ENCODE measurements at places on chromosomes 13 and 19.

- H3K27ac ChIP-seq = no peak overlapping the region
- peaks cover 3% of the 10 kb centered on the region for H3K4me1 ChIP-seq
- no peak overlapping the region for H3K4me3 ChIP-seq
- peaks cover 3% of the 10 kb centered on the region for H3K36me3 ChIP-seq
- DNase-seq = no peak
Measured at GRCh38 chr19:903266-903797, 9.7 kb downstream of the R3HDM4 start.

GRCh38 chr19:17339088-17339741 is 1.9 kb downstream of the GTPBP3 start:
- no peak for DNase-seq
- peak overlapping the region; percentile 98 for H3K4me3 ChIP-seq
- H3K36me3 ChIP-seq = no peaks in the 10 kb centered on the region
- H3K4me1 ChIP-seq = peaks cover 16% of the 10 kb centered on the region

DNA sequence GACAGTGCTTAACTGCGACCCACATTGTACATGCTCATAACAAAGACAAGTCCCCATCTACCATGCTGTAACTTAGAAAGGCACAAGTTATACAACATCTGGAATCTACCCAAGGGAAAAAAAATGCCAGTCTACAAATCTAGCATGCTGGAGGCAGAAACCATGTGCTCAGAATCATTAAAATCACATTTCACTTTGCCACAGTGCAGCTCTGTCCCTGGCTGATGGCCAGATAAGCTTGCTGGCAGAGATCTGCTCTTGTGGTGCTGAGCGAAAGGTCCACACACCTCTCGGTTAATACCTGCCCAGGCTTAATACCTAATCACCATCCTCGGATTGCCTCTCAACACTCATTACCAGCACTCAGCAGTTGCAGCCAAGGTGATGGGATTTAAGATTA is 74.1 kb upstream of the UQCRFS1 start:
- no peak overlapping the region for H3K27ac ChIP-seq
- DNase-seq = no peak
- peaks cover 63% of the 10 kb centered on the region for H3K27me3 ChIP-seq
- no peaks in the 10 kb centered on the region for H3K36me3 ChIP-seq
- no peak overlapping the region for H3K4me3 ChIP-seq

DNA sequence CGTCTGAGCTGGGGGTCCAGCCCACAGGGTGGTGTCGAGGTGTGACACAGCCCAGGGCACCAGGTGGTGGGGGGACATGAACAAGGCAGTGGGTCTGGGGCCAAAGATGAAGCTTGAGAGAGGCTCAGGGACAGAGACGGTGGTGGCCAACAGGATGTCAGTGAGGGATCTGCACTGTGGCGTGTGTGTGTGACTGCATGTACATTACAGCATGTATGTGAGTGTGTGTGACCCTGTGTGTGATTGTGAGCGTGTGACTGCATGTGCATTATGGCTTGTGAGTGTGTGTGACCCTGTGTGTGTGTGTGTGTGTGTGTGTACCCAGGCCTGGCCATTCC is 1.6 kb downstream of the ADAMTS10 start:
- H3K4me1 ChIP-seq = peaks cover 32% of the 10 kb centered on the region
- DNase-seq = no peak
- H3K27ac ChIP-seq = peak overlapping the region; percentile 76
- H3K27me3 ChIP-seq = no peaks in the 10 kb centered on the region
- peak overlapping the region; percentile 94 for H3K4me3 ChIP-seq

- peak overlapping the region; percentile 74 for H3K27ac ChIP-seq
- H3K27me3 ChIP-seq = peaks cover 2% of the 10 kb centered on the region
- no peak overlapping the region for H3K4me3 ChIP-seq
- peak; percentile 35 for DNase-seq
Measured at GRCh38 chr19:51156710-51157109, 14.6 kb downstream of the SIGLEC7 start.

DNA sequence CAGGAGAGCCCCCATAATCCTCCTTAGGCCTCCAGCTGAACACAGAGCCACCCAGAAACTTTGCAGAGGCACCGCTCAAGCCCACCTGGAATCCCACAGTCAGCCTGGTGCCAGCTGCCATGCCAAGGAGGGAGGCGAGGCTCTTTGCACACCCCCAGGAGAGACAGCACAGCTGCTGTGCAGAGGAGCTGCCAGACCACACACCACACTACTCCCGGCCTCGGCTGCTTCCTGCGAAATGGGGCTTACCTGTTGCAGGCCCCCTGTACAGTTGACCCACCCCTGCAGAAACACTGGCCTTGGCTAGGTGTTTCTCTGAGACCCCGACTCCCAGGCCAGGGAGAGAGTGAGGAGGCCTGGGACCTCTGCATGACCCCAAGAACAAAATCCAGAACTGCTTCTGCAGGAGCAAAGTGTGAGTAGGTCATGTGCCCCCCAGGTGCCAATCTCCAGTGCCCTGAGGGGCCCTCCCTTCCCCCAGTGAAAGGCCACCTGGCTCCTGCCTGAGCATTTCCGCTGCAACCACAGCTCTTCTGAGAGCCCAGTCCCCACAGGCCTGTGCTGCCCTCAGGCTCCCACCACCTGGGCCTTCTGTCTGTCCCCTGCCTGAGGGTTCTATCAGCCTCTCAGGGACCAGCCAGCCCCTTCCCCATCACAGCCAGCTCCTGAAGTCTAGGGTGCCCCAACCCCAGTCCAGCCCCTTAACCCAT is 580.4 kb downstream of the UQCRFS1 start:
- no peak overlapping the region for H3K27ac ChIP-seq
- DNase-seq = no peak

- no peak overlapping the region for H3K27ac ChIP-seq
- no peak overlapping the region for H3K4me3 ChIP-seq
- H3K36me3 ChIP-seq = peaks cover 31% of the 10 kb centered on the region
- peaks cover 17% of the 10 kb centered on the region for H3K4me1 ChIP-seq
- no peak for DNase-seq
- no peaks in the 10 kb centered on the region for H3K27me3 ChIP-seq
Measured at GRCh38 chr19:49782515-49782914, 15.7 kb downstream of the AP2A1 start.

GRCh38 chr19:40367577-40368434 is 19.3 kb downstream of the PLD3 start:
- peaks cover 21% of the 10 kb centered on the region for H3K4me1 ChIP-seq
- no peak overlapping the region for H3K27ac ChIP-seq
- DNase-seq = no peak
- no peak overlapping the region for H3K4me3 ChIP-seq

DNA sequence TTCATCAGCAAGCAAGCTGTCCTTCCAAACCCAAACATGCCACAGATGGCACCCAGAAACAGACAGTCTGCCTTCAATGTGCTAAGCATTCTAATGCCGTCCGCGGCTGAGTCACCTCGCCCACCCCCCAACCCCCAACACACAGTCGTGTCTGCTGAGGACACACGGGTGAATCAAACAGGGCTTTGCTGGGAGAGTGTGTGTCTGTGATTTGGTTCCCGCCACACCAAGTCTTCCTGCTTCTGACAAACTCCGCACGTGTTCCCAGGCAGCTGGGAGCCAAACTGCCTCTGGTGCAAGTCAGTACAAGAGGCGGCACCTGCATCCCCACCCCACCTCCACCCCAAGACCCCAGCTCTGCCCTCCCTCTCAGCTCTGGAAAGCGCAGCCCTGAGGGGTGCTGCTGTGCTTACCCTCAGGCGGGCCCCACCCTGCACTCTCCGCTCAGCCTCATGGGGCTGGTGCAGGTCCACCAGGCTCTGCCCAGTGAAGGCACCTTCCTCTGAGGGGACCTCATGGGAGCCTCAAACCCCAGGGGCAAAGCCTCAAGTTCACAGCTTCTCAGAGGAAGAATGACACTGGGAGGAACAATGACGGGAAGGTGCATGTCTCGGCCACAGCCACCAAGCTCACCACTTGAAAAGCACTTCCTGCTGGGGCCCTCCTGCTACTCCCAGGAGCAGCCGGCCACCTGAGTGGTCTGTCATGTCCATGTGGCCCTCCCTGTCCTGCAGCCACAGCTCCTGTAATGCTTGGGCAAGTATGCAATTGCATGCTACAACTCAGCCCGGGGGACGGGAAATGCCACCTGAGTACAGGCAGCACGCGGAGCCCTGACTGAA is 15.0 kb upstream of the SLC35E1 start:
- peak overlapping the region; percentile 84 for H3K27ac ChIP-seq
- DNase-seq = no peak
- H3K4me1 ChIP-seq = peaks cover 48% of the 10 kb centered on the region
- no peaks in the 10 kb centered on the region for H3K36me3 ChIP-seq

- no peak overlapping the region for H3K27ac ChIP-seq
- H3K36me3 ChIP-seq = peaks cover 8% of the 10 kb centered on the region
- peaks cover 6% of the 10 kb centered on the region for H3K27me3 ChIP-seq
- peaks cover 3% of the 10 kb centered on the region for H3K4me1 ChIP-seq
- no peak overlapping the region for H3K4me3 ChIP-seq
Measured at GRCh38 chr13:109974354-109974753, 188.0 kb upstream of the IRS2 start.

DNA sequence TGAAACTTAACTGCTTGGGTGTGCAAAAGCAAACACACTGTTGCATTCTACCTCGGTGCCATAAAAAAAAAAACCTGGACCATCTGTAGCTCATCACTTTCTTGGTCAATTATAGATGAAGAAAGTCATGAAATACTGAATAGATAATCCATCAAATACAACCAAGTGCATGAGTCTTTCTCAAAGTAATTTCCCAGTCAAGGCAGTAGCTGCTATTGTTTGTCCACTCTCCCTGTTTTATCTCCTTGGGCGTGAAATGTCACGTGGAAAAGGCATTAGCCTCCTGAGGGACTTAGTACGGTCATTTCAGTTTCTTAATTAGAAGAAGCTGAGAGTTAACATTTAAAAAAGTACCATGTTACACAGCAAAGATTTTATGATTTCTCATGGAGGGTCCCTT is 1697.9 kb downstream of the PCDH9 start:
- H3K4me3 ChIP-seq = no peak overlapping the region
- H3K36me3 ChIP-seq = no peaks in the 10 kb centered on the region
- peaks cover 36% of the 10 kb centered on the region for H3K4me1 ChIP-seq
- H3K27me3 ChIP-seq = no peaks in the 10 kb centered on the region
- DNase-seq = no peak

DNA sequence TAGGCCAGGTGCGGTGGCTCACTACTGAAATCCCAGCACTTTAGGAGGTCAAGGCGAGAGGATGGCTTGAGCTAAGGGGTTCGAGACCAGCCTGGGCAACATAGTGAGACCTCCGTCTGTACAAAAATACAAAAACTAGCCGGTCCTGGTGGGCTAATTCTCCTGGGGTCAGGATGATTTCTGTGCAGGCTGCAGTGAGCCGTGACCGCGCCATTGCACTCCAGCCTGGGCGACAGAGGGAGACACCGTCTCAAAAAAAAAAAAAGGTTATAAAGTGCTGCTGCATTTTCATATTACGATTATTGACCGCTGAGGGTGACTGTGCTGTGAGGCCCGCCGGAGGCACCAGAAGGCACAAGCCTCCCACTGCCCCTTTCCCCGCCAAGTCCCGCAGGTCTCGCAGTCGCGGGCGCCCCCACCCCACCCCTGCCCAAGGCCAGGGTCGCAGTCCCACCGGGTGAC is 477 bp upstream of the PLEKHF1 start:
- DNase-seq = no peak
- H3K36me3 ChIP-seq = no peaks in the 10 kb centered on the region
- peaks cover 45% of the 10 kb centered on the region for H3K4me1 ChIP-seq
- no peak overlapping the region for H3K27ac ChIP-seq
- H3K27me3 ChIP-seq = peaks cover 25% of the 10 kb centered on the region

DNA sequence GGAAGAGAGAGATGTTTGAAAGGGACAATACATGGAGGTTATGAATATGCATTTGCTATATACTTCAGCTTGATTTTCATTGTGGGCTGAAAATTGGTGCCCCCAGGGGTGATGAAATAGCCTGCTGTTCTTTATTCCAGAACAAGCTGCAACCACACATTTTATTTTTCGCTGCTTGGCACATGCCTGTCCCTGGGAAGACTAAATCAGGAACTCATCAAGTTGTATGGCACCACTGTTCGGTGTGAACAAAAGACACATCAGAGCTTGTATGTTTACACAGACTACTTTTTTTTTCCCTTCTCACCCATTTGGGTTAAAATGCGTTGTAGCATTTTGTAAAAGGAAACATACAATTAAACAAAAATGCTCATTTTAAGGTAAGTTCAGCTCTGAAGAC is 230.7 kb downstream of the NALCN start:
- no peak overlapping the region for H3K4me3 ChIP-seq
- H3K27ac ChIP-seq = no peak overlapping the region
- H3K36me3 ChIP-seq = no peaks in the 10 kb centered on the region
- H3K27me3 ChIP-seq = no peaks in the 10 kb centered on the region
- DNase-seq = no peak
- no peaks in the 10 kb centered on the region for H3K4me1 ChIP-seq

- no peaks in the 10 kb centered on the region for H3K36me3 ChIP-seq
- H3K27ac ChIP-seq = no peak overlapping the region
- no peak overlapping the region for H3K4me3 ChIP-seq
- H3K27me3 ChIP-seq = no peaks in the 10 kb centered on the region
- no peak for DNase-seq
- peaks cover 15% of the 10 kb centered on the region for H3K4me1 ChIP-seq
Measured at GRCh38 chr13:103147961-103148360, 81.7 kb upstream of the SLC10A2 start.

DNA sequence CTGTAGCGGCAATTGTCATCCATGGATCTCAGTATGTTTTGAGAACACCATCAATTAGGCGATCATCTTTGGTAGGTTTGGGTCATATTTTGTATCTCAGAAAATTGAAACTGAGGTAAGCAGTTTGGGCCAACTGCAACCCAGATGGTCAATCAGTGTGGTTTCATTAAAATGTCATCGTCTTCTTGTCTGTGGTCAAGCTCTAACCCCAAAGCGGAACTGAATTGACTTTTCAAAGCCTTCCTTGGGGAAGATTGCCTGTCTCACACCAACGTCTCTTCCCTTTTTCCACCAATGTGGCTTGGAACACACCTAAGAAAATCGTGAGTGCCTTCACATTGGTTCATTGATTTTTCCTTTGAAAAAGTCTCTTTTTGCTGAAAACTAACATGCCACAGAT is 56.3 kb upstream of the UBAC2 start:
- no peak overlapping the region for H3K27ac ChIP-seq
- H3K4me3 ChIP-seq = no peak overlapping the region
- no peaks in the 10 kb centered on the region for H3K27me3 ChIP-seq
- DNase-seq = no peak

DNA sequence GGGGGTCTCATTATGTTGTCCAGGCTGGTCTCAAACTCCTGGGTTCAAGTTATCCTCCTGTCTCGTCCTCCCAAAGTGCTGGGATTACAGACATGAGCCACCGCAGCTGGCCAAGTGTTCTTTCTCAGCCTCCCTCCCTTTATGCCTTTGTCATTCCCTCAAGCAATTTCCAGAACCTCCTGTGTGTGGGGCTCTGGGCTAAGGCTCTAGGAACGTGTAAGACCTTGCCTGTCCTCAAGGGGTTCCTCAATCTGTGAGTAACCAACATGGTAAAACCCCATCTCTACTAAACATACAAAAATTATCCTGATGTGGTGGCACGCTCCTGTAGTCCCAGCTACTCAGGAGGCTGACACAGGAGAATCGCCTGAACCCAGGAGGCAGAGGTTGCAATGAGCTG is 15.5 kb upstream of the SPACA4 start:
- H3K27me3 ChIP-seq = peaks cover 1% of the 10 kb centered on the region
- H3K36me3 ChIP-seq = no peaks in the 10 kb centered on the region
- peaks cover 9% of the 10 kb centered on the region for H3K4me1 ChIP-seq
- DNase-seq = no peak

GRCh38 chr13:40599747-40600146 is 66.7 kb downstream of the FOXO1 start:
- no peaks in the 10 kb centered on the region for H3K27me3 ChIP-seq
- H3K36me3 ChIP-seq = no peaks in the 10 kb centered on the region
- H3K27ac ChIP-seq = peak overlapping the region; percentile 18
- no peak overlapping the region for H3K4me3 ChIP-seq
- no peak for DNase-seq
- peaks cover 64% of the 10 kb centered on the region for H3K4me1 ChIP-seq

Data from mesothelial cell of epicardium (in vitro differentiated cells).